ENCODE measurements at places on chromosomes 11 and 22. TPM values are rescaled to one million over a fixed set of nuclear protein-coding genes. Genes with fewer than 3 reads are reported as not detected.

The MIF gene
- 124 TPM for total RNA-seq

DNA sequence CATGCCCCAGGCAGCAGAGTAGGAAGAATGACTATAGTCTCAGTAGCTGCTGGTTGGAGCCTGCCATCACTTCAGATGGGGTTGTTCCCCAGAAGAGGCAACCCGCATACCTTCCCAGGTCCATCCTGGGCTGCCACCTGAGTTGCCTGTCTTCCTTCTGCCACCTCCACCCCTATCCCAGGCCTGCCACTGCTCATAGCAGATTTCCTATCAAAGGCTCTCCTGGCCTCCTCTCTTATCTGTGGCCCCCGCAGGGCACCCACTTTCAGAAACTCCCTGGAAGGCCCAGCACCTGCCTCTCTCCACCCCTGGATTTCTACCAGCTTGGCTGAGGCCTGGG lies 649 bp upstream of the NR1H3 start:
- no peak for DNase-seq

- DNase-seq: no peak
Observed at GRCh38 chr11:92837595-92837994, 131.9 kb upstream of the MTNR1B start.

The TSG101 gene
- 71.1 TPM for total RNA-seq

The TRIM6 gene
- total RNA-seq: 10.3 TPM

DNA sequence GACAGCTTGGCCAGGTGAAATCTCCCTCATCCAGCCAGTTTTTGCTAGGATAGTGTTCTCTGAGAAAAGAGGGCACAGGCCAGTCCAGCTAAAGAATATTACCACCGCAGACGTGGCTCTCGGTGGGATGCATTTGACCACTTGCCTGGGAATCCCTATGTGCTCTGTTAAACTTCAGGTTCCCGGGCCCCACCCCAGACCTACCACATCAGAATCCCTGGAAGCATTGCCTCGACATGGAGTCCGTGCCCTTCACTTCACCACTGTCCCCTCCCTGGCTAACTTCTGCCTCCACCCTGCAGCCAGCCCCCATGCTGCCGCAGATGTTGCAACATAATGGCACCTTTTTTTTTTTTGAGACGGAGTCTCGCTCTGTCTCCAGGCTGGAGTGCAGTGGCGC lies 56.9 kb upstream of the EMID1 start:
- DNase-seq: no peak

DNA sequence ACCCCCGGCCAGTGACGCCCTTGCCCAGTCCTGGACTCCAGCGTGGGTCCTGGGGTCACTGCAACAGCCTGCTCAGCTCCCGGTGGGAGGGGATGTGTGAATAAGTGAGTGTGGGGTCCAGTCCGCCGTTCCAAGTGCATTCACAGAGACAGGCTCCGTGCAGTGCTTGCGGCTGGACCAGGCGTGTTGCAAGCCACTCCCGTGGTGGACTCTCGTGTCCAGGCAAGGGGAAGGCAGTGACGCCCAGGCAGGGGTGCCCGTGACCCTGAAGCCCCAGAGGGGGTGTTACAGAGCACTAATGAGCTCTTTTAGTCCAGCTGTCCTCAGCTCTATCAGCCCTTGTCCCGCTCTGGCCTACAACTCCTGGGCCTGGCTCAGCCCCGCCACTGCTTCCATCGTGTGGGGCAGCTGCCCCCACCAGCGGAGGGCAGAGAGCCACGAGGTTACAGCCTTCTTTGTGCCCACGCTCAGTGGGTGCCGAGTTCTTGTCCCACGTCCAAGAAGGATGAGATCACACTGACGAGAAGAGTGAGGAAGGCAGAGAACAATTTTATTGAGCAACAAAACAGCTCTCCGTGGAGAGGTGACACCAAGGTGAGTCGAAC lies 1807.5 kb downstream of the LRRC4C start:
- no peak for DNase-seq

DNA sequence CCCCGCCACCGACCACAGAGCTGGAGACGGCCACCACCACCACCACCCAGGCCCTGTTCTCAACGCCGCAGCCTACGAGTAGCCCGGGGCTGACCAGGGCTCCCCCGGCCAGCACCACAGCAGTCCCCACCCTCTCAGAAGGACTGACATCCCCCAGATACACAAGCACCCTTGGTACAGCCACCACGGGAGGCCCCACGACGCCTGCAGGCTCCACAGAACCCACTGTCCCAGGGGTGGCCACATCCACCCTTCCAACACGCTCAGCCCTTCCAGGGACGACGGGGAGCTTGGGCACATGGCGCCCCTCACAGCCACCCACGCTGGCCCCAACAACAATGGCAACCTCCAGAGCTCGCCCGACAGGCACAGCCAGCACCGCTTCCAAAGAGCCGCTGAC lies 18.8 kb downstream of the MUC5B start:
- DNase-seq: no peak

GRCh38 chr11:34149274-34149673 lies 43.8 kb downstream of the NAT10 start:
- DNase-seq: no peak

- peak; percentile 83 for DNase-seq
Observed at GRCh38 chr11:67409781-67410368, 5.6 kb upstream of the CARNS1 start.

DNA sequence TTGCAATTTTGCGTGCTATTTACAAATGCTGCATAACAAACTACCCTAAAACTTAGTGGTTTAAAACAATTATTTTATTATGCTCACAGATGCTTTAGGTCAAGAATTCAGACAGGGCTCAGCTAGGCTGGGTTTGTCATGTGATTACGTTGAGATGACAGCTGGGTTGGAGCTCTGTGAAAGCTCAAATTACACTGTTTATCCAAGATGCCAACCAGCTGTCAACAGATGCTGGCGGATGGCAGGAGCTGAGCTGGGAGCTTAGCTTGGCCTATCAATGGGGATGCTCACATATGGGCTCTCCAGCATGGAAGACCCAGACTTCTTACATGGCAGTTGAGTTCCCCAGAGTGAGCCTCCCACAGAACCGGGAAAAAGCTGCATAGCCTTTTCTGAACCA lies 62.7 kb downstream of the STK33 start:
- no peak for DNase-seq

The H19 gene
- 50.9 TPM for total RNA-seq

The PHLDA2 gene
- not detected for total RNA-seq

DNA sequence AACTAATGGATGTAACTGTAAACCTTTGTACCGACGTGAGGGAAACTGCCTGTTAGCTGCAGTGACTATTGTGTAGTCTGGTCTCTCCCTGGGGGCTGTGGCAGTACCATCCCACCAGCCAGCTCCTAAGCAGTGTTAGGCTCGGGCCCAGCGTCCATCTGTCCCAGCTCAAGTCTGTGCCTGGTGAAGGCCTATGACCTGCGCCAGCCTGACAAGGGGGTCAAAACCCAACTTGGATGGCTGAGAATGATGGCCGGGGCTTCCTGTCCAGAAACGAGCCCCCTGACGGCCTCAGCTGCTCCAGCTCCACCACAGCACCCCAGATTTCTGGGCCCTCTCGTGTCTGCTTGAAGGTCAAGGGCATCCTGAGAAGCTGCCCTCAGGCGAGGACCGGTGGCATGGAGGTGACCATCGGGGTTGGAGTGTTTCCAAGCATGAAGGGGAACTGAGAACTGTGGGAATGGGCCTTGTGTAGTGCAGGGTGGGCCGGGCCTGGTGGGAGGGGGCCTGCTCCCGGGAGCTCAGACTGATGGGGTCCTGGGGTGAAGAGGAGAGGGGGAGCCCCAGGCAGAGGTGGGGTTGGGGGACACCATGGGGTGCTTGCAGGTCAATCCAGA lies 14.3 kb upstream of the SPI1 start:
- DNase-seq: no peak

DNA sequence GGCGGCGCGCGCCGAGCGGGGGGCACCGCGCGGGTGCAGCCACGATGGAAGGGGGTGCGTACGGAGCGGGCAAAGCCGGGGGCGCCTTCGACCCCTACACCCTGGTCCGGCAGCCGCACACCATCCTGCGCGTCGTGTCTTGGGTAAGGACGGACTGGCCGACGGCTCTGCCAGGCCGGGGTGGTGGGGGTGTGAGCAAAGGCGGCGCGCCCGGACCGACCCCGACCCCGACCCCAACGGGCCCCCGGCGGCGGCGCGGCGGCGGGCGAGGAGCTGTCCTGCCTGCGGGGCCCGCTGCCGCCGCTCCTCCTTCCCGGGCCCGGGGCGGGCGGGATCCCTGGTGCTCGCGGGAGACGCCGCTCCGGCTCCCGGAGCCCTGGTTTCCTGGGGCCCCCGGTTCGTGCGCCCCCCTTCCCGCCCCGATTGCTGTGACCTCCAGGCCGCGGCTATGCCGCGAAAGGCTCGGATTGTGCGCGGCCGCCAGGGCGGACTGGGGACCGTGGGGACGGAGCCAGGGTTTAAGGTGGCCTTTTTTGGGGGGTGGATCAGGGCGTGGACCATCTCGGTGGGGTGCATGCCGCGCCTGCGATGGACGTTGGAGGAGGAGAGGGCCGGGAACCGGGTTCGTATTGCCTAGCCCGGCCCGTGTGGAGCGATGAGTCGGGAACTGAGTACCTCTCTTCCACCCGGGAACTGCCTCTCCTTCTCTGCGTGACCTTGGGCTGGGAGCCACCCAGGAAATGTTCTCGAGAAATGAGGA lies at the start of gene SYNGR1:
Gene SYNGR1 (plus strand): TSS at position 25 of the 760 bp plus-strand sequence. CDS start 20 bp downstream, at position 45.
- DNase-seq: peak; percentile 64

GRCh38 chr11:124320097-124320496 lies at the start of gene OR8D2:
OR8D2 (minus strand) TSS chr11:124320197; CDS start chr11:124320197, 0 bp downstream.
- no peak for DNase-seq

The POU2AF1 gene
- total RNA-seq: 43.2 TPM
